ENCODE measurements at places on chromosomes 1 and 21.

DNA sequence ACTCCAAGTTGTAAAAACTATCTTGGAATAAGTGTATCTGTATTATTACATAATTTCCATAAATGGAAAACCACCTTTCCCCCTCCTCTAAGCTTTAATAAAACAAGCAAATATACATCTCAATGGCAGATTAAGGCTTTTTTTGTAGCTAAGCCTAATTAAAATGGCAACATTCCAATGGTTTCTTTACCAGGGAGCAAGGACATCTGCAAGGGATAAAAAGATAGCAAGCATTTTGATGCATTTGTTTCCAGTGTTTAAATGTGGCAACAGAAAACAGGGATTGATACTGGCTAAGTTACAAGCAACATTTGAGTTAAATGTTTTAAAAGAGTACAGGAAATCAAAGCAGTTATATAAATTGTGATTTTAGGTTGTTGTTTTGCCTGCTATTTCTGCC lies 1012.7 kb downstream of the ADGRL2 start:
- DNase-seq: no peak

- DNase-seq: no peak
Measured at GRCh38 chr1:19091196-19091953, 118.7 kb downstream of the UBR4 start.

- DNase-seq: no peak
Measured at GRCh38 chr1:26364956-26365355, 7.6 kb downstream of the ZNF683 start.

DNA sequence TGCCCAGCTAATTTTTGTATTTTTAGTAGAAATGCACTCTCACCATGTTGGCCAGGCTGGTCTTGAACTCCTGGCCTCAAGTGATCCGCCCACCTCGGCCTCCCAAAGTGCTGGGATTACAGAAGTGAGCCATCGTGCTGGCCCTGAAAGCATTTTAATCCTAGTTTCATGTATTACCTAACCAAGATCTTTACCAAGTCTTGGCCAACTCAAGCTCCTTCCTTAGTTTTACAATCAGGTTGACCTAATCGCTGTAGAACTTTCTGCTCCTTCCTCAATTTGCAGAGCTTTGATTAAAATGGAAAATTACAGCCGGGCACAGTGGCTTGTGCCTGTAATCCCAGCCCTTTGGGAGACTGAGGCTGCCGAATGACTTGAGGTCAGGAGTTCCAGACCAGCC lies 3.2 kb upstream of the TMEM63A start:
- DNase-seq: no peak

GRCh38 chr1:230204842-230205241 lies 137.8 kb downstream of the GALNT2 start:
- DNase-seq: no peak

DNA sequence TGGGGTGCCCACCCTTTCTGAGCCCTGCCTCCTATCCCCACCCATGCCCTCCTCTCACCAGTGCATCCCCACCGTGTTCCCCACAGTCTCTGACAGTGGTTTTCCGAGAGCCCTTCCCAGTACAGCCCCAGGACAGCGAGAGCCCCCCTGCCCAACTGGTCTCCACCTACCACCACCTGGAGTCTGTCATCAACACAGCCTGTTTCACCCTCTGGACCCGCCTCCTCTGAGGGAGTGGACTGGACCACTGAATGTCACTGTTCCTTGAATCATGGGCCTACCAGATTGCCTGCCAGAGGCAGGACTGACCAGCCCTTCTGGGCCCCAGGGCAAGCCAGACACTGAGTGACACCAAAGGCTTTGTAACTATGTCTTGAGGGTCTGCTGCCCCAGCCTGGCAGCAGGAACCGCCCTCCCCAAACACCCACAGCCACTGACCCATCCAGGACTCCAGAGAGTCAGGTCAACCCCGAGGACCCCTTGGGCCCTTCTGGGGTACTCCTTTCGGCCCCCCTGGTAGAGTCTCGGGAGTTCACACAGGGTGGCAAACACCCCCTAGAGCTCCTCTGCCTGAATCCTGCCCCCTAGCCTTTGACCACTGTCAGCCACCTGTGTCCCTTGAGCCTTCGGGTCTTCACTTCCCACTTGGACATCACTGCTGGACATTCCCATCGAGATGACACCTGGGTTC lies 3.3 kb downstream of the HYI start:
- DNase-seq: no peak

- no peak for DNase-seq
Measured at GRCh38 chr1:22123901-22124404, 18.9 kb downstream of the WNT4 start.

Measured in stimulated activated CD4-positive, alpha-beta T cell treated with anti-CD3 and anti-CD28 coated beads, Interleukin-2, amount 100 ng/mL, for 48 hours (primary cell).